ENCODE measurements at places on chromosomes 11 and 22.

DNA sequence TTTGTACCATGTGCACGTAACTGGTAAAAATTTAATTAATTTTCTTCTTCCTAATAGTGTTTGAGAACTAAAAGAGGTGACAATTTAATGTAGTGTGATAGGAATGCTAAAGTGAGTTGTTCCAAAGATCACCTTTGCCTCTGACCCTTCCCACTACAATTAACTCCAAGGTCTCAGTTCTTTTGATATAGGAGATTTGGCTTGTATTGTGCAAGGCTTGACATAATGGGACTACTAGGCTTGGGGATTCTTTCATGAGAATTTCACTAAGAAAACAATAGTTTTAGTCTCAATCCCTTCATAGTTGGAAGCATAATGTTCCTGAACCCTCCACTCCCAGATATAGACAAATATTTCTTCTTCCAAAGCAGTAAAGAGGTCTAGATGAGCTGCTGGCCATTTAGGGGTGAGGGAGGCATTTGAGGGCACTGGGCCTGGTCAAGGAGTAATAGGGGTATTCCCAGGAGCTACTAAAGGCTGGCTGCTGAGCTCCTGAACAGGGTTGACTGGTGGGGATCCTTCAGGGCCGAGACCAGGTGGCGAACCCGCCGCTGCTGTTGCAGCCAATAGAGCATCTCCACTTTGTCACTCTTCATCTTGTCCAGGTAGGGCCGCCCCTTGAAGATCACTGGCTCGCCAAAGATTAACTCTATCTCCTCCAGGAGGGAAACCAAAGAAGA lies 2.7 kb downstream of the CCDC87 start:
- no peak for DNase-seq

- no peak for DNase-seq
Measured at GRCh38 chr22:45310977-45311531, 1.3 kb downstream of the FAM118A start.

GRCh38 chr22:49025791-49026493 lies 801.7 kb downstream of the BRD1 start:
- DNase-seq: no peak

GRCh38 chr11:67581469-67581868 lies 2.1 kb upstream of the GSTP1 start:
- DNase-seq: no peak

DNA sequence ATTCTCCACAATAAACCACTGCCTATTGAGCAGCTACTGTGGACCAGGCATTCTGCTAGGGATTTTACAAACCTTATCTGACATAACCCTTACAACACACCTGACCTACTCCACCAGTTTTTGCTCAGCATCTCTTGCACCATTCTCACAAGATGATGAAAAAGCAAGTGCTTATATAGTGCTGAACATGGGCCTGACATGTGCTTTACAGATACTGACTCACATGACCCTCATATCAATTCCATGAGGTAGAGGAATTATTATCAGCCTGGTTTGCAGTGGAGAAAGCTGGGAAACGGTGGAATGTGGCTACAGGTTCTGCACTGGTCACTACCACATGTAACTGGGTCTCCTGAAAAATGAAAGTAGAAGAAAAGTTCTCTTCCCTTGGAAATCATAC lies 37.5 kb upstream of the PANX1 start:
- DNase-seq: no peak

DNA sequence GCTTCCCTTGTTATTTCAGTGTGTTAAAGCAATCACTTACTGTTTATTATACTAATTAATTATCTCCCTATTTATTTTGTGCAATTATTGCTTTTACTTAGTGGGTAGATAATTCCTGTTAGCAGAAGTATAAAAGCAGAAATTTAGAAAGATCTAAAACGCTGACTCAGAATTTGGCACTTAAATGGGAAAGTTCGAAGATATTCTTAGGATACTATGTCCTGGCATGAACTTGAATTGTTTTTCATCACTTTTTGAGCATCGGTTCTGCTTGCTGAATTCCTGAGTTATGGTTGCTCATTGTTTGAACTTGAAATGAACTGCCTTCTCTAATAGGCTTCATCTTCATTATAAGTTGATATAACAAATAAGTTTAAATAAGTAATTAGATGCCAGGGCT lies 325.4 kb downstream of the JRKL start:
- DNase-seq: no peak
